ENCODE measurements at places on chromosomes 6 and 20.

GRCh38 chr6:7304821-7305220 lies 8.2 kb downstream of the SSR1 start:
- no peak for DNase-seq

DNA sequence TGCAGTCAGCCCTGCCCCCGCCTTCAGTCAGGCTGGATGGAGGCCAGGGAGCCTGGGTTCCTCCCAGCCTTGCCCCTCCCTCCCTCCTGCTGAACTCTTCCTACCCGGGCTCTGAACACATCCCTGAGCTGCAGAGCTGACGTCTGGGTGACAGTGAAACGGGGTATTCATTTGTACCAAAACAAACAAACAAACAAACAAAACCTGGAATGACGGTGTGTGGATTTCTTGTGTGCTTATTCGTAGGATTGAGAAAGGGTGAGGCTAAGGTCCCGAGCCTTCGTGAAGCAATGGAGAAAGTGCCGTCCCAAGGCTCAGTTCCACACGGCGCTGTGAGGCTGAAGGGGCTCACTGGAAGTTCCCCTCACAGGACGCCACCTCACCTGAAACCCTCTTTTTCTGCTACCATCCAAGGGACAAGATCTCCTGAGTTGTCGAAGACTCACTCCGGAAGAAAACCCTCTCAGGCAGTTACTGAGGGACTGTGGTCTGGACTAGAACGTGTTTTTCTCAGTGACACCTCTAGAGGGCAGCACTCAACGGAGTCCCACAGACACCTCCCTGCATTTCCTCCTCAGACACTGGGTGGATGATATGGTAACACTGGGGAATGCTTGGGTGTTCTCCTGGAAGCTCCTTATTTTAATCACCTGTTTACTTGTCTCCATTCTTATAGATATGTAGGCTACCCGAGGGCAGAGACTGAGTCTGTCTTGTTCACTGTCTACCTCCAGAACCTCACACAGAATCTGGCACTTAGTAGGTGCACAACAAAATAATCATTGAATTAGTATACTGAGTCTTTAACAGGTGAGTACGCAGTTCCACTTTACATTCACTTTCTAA lies 27.3 kb downstream of the GSTA3 start:
- peak; percentile 52 for DNase-seq

DNA sequence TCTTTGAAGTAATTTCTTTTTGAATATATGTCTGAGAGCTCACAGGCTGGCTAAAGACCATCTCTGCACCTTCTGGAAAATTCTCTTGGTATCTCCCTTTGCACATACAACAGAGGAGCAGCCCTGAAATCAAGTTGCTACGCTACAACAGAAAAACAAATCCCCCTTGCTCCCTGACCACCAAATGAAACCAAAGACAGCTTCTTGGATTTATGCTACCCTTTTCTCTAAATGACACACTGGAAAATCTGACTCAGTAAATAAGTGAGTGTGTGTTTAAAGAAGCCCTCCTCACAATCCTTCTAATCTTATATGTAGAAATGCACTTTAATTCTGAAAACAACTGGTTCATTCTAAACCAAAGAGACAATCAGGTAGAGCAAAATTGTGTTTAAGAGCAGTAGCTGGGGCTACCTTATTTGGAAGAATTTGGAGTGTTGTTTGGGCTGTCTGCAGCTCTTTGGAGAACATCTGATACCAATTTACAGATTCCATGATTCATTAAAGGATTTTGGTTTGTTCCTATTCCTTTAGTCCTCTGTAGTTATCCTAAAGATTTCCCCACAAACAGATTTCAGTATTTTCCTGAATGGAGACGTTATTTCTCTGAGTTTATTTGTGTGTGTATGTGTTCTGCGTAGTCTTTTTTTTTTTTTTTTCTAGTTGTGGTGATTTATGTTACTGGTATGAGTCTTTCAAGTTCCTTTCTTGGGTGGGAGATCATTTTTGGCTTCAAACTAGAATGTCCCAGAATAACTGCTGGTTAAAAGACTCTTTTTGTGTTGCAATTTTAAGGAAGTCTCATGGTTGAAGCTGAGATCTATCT lies 36.4 kb upstream of the UTRN start:
- no peak for DNase-seq

GRCh38 chr6:34147906-34148630 lies 2.2 kb upstream of the GRM4 start:
- DNase-seq, result no peak

DNA sequence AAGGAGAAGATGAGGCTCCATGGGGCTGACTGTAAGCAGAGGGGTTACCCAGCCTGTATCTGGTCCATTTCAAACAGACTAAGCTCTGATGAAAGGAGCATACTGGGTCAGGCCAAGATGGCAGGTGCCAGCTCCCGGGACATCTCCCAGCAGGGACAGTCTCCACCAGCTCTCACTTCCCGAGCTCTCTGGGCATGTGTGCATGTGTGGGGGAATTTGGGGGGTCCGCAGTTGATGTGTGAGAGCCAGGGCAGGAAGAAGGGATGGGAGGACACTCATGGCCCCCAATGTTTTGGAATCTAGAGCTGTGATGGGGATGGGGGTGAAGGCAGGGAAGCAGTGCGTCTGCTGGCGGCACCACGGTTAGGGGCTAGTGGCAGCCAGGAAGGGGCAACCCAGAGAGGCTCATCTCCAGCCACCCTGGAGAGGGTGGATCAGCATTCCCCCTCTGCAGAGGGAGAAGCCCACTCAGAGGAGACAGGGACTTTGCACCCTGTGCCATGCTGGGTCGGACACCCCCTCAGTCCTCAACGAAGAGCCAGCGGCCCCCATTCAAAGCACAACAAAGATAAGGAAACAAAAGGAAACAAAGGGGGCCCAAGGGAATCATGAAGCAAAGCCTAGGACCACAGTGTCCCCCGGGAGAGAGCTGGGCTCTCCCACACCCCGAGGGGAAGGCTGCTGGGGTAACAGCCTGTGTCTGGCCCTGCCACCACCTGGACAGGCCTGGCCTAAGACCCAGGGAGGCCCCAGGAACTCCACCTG lies 52.4 kb downstream of the DSTN start:
- DNase-seq, result no peak

DNA sequence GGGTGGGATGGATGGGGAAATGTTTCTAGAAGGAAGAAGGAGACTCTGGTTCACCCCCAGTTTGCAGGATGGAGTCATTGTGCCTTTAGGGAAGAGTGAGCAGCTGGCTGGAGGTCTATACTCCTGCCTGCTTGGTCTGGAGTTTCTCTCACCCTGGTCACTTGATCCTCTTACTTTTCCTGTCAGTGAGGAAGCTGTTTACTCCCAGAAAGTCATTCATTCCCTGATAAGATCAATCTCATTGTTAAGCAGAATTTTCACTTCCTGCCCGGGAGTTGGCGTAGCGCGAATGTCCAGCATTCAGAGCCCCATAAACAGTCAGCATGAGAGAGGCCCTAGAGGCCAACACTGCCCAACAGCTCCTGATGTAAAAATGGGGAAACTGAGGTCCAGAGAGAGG lies 70.4 kb upstream of the SIRPA start:
- DNase-seq, result no peak

GRCh38 chr6:15048367-15048766 lies 197.5 kb upstream of the JARID2 start:
- DNase-seq, result no peak

GRCh38 chr6:90818163-90818562 lies 231.3 kb upstream of the MAP3K7 start:
- DNase-seq, result no peak

DNA sequence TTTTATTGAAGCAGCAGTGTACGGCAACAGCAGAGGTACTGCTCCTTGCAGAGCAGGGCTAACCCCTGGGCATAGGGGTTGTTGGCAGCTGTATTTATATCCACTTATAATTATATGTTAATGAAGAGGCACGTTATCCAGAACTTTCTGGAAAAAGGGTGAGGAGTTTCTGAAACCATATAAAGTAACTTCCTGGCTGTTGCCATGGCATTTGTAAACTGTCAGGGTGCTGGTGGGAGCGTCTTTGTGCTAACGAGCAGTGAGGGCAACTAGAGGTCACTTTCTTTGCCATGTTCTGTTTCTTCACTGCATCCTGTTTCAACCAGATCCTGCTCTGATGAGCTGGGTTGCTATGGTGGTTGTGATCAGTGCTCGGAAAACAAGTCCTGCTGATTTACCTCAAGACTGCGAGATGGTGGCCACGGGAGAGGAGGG lies 11.1 kb upstream of the ARFGEF2 start:
- DNase-seq, result no peak

DNA sequence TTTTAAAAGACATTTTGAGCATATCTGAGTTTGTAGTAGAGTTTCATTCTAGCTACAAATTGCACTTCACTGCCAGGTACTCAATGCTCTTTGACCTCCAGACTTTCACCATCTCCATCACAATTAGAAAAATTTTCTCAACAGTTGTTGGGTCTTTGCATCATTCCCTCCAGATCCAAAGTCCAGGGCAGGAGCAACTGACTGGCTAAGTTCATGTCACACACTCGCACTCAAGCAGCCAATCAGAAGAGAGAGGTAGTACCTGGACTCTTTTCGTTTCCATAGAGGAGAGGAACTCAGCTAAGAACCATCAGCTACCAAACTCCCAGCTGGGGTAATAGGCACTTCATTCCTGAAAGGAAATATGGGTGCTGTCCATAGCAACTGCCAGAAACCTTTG lies 9.0 kb downstream of the SPINT3 start:
- no peak for DNase-seq

- no peak for DNase-seq
Measured at GRCh38 chr6:100538086-100538485, 73.4 kb upstream of the SIM1 start.

DNA sequence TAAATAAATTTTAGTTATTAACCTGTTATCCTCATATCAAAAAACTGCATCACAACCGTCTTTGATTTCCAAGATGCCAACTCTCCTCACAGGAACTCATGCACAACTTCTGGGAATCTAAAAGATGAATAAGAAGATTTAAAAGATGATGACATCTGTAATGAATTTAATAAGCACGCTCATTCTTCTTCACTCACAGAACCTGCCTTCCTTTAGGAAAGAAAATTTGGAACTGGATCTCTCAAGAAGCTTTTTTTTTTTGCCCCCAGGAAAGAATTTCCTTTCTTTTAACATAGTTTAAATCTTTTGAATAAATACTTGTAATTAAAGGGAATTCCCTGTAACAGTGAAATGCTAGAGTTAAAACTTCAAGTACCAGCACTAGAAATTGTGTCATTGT lies 161.5 kb downstream of the HIVEP2 start:
- DNase-seq, result no peak

DNA sequence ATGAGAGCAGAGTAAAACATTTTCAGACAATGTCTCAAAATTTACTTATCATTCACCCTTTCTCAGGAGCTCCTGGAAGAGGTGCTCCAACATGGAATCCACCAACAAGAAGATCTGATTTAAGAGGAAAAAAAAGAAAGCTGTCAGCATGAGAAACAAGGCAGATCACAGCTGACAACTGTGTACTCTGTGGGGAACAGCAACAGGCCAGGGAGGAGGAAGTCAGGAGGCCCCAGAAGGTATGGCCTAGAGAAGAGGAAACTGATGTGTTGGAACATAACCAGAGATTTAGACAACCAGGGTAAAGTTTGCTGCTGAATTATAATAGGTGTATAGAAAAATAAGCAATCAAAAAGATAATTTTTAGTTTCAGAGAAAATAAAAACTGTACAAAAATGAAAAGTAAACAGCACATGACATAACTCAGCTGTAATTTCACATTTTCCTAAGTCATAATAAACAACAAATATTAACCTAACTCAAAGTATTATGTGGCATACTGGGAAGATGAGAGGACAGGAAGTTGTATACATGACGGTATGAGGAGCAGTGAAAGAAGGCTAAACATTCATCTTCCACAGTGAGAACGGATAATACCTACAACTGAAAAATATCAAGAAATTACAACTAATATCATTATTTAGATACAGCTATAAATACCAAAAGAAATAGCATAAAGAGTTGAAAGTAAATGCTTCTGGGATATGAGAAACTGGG lies 113.6 kb upstream of the EMILIN3 start:
- no peak for DNase-seq

GRCh38 chr6:130222775-130223174 lies at the start of gene SAMD3:
SAMD3 (minus strand) TSS chr6:130222951; CDS start chr6:130215273, 7,678 bp downstream.
- no peak for DNase-seq

DNA sequence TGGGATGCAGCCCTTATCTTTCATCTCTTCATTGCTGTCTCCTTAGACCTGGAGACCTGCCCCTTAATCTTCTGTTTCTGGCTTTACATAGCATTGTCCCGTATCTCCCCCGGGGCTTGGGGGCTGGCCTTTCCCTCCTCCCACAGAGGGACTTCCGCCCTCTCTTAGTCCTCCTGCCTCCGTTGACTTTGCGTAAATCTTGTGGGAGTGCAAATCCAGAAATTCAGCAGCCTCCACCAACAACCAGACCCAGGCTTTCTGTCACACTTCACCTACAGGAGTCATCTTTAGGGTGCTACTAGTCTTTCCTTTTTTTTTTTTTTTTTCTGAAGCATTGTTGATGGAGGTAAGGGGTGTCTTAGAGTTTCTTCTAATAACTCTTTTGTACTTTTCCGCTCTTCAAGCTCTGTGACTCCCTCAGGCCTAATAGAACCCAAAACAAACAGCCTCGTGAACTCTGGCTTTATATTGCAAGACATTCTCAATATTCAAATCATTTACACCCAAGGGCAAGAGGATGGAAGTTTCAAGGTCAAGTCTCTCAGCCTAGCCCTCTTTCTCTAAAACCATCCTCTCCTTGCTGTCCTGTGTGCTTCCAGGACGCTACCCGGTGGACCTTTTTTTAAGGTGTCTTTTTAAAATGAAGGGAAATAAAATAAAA lies 66.2 kb downstream of the RREB1 start:
- no peak for DNase-seq

GRCh38 chr20:25008388-25009217 lies 16.1 kb upstream of the APMAP start:
- DNase-seq, result no peak

DNA sequence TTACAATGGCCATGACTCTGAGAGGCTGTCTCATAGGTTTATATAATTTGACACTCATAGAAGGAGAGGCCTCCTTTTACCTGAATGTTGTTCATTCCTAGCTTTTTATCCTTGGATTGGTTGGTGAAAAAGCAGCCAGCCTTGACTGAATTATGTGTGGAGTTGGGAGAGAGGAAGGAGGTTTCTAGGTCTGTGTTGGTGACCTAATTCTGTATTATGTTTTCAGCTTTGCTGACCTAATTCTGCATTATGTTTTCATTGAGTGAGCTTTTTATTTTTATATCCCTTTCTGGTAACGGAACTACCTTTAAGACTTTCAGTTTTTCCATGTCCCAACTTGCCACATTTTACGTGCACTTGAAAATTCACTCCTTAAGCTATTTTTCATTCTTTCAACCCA lies 59.1 kb upstream of the RNF144B start:
- no peak for DNase-seq

DNA sequence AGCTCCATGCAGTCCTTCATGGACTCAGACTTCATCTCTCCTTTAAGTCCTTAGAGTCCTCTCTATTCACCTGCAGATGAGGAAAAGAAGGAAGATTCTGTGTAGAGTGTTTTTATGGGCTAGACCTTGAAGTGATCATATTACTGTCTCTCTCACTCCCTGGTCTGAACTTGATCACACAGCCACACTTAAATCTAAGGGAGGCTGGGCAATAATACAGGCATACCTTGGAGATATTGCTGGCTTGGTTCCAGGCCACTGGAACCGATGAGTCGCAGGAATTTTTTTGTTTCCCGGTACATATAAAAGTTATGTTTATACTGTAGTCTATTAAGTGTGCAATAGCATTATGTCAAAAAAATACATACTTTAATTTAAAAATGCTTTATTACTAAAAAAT lies 59.2 kb upstream of the FOXO3 start:
- DNase-seq, result no peak

- DNase-seq, result no peak
Measured at GRCh38 chr20:10568032-10568431, 105.8 kb downstream of the JAG1 start.
